CD4-positive, alpha-beta T cell treated with Interleukin-6 at 100 ng/mL for 8 hours (primary cell): ENCODE measurements at places on chromosomes 1 and 21.
A peak's percentile ranks its signal among the peaks of the same experiment; 100 is the strongest.

GRCh38 chr1:35588197-35588910, 15.2 kb downstream of the TFAP2E start:
- no peak for DNase-seq

DNA sequence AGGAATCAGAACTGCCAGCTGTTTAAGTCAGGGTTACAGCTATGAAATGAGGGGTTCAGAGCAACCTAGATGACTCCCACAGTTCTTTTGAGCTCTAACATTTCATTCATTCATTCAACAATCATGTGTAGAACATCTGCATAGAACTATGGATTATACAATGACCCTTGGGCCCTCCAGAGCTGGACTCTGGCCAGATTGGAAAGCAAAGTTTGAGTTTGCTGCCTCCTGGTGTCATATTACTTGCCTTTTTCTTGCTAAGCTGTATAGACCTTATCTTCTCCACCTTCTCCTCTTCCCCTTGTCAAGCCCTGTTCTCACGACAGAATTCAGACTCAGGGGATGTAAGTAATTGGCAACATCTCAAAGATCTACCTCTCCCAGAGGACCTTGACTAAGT, 4.0 kb downstream of the CASQ2 start:
- no peak for DNase-seq

GRCh38 chr1:209803568-209803967, 2.4 kb downstream of the IRF6 start:
- no peak for DNase-seq

GRCh38 chr1:33249422-33249821, 6.9 kb upstream of the ZNF362 start:
- no peak for DNase-seq

- DNase-seq, result peak; percentile 62
These were observed 1.6 kb downstream of the SPEN start for GRCh38 chr1:15848929-15849774.

DNA sequence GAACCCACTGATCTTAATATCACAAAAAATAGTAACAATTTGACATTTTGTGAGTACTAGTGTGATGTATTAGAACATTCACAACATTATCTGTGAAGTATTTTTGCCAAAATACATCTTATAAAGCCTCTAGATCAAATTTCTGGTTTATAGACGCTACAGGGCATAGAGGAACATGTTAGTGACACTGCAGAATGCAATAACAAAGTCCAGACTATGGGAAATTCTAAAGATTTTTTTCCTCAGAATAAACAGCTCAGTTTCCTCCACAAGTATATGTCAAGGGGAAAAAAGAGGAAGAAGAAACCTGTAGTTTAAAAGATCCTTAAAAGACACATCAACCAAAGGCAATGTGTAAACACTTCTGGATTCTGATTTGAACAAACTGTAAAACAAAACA, 26.4 kb upstream of the MROH9 start:
- no peak for DNase-seq

DNA sequence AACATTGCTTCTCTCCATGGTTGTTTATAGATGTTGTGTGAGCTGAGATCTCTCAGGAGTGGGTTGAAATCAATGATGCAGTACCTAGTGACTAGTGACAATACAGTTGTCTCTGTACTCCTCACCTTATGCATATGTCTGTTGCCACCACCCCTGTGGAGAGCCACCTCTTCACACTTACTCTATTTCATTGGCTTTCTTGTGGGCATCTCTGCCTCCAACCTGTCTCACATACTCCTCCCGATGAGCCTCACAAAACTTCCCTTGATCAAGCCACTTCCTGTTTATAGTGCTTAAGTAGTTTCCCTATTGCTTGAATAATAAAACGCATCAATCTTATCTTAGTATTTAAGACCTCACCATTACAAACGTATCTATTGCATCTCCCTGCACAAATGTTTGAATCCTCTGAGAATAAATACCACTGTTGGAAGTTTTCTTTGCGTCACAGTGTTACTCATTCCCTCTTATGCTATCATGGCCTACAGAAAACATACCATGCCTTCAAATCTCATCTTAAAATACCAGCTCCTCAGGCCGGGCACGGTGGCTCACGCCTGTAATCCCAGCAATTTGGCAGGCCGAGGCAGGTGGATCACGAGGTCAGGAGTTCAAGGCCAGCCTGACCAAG, 54.7 kb upstream of the GREM2 start:
- DNase-seq, result peak; percentile 37

GRCh38 chr1:95067568-95067967, 5.2 kb downstream of the ALG14 start:
- DNase-seq, result no peak

GRCh38 chr1:98048751-98049325, 128.0 kb upstream of the DPYD start:
- DNase-seq, result no peak

DNA sequence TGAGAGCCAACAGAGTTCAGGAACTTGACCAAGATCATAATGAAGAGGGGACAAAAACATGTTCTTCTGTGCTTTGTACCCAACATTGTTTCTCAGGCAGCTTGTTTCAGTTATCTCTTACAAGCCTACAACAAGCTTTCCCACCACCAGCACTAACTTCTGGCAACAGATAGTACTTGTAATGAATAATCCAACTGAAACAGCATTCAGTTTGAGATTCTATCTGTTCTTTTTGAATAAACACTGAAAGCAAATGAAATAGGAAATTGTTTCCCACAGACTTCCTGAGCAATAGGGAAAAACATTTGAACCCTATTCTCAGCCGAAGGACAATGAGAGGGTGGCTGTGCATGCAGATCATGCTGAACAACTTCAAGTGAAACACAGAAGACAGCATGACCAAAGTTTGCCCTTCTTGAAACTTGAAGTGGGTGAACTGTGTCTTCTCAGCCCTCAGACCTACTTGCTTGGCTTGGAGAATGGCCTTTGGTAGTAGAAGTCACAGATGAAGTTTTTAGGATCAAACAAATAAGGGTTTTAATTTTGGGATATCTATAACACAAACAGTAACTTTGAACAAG, 11.2 kb upstream of the HOOK1 start:
- DNase-seq, result no peak

- no peak for DNase-seq
These were observed 286.7 kb downstream of the BACH1 start for GRCh38 chr21:29585462-29585861.

- no peak for DNase-seq
These were observed 41.0 kb downstream of the DEGS1 start for GRCh38 chr1:224223819-224224714.

DNA sequence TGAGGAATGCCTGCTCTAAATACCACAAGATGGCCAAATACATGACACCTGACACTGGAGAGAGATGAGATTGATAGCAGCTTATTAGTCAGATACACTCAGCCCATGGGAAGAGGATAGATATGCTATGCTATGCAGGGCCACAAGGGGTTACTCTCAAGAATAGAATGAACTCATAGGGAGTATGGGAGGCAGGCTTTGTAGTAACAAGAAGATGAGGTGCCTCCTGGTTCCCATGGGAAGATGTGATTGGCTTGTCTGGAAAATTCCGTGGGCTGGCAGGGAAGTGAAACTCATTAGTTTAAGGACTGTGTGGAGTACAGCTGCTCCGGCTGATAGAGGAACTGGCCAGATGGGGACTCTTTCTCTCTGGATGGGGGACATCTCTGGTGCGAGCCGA, 16.5 kb downstream of the CCDC30 start:
- DNase-seq, result no peak

- no peak for DNase-seq
These were observed 15.6 kb downstream of the HLX start for GRCh38 chr1:220894924-220895256.

- no peak for DNase-seq
These were observed 436.5 kb upstream of the VAMP3 start for GRCh38 chr1:7334475-7335035.

DNA sequence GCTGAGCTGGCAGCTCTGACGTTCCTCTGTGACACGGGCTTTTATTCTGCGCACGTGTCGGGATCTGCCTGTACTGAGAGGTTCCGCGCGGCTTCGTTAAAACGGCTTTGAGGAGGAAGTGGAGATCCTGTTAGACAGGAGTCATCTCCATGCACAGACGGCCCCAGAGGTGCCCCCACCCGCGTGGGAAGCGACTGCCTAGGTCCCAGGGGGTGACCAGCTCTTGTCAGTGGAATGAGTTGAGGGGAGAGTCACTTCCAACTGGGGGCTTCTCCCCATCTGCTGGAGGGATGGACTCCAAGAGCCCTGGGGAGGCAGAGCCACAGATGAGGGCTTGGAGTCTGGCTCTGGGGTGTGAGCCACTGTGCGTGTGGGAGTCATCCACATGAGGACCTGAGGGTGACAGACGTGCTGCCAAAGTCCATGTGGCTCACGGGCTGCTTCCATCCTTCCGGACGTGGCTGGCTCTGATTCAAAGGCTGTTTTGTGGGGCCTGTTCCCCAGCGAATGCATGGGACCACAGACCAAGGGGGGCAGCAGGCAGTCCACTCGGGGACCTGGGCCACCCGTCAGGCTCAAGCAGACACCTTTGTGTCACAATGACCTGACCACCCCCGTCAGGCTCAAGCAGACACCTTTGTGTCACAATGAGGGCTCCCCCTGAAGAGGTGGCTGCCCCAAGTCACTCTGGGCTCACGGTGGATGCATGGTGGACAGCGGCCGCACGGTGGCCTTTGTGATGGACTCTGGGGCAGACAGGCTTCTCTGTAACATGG, 26.8 kb downstream of the PTTG1IP start:
- peak; percentile 27 for DNase-seq

- no peak for DNase-seq
These were observed 20.7 kb downstream of the LRRC8D start for GRCh38 chr1:89841507-89841906.

DNA sequence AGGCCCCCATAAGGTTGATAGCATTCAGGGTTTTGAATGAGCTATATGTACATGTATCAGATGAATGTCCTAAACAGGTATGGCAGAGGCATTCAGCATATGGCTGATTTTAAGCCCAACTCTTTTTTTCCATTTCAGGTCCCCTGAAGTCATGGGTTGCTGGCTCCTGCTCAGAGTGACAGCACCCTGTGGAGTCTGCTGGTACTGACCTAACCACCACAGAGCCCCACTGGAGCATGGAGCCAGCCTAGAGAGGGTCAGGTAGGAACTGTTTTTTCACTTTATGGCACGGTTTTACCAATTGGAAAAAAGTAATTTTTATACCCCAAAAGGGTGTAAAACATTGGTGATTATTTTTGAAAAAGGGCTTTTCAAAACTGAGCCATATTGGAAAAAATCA, 82.5 kb upstream of the MPC2 start:
- DNase-seq, result no peak

- peak; percentile 78 for DNase-seq
These were observed 21.3 kb downstream of the RRP1 start for GRCh38 chr21:43810505-43811261.

- no peak for DNase-seq
These were observed 62.8 kb downstream of the SLC66A1 start for GRCh38 chr1:19374926-19375325.

- DNase-seq, result no peak
These were observed 17.7 kb upstream of the A3GALT2 start for GRCh38 chr1:33338440-33339211.

- DNase-seq, result no peak
These were observed 202.2 kb upstream of the NFIA start for GRCh38 chr1:60880202-60880601.

DNA sequence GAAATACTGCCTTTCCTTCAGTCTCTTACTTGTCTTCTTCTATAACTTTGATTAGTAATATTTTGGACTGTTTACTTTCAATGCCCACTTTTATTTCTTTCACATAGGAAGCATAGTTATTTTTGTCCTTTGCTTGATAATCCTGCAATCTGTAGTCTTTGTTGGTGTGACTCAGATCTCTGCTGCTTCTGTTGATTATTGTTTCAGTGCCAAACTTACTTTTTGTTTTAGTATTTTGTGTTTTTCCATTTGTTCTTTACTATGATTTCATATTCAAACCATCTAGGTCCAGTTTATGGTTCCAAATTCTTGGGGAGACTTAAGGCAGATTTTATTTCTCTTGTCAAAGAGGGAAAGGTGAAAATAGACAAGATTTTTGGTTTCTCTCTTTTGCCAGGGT, 399.9 kb downstream of the HLX start:
- DNase-seq, result no peak

GRCh38 chr1:221625026-221625425, 116.9 kb downstream of the DUSP10 start:
- no peak for DNase-seq

DNA sequence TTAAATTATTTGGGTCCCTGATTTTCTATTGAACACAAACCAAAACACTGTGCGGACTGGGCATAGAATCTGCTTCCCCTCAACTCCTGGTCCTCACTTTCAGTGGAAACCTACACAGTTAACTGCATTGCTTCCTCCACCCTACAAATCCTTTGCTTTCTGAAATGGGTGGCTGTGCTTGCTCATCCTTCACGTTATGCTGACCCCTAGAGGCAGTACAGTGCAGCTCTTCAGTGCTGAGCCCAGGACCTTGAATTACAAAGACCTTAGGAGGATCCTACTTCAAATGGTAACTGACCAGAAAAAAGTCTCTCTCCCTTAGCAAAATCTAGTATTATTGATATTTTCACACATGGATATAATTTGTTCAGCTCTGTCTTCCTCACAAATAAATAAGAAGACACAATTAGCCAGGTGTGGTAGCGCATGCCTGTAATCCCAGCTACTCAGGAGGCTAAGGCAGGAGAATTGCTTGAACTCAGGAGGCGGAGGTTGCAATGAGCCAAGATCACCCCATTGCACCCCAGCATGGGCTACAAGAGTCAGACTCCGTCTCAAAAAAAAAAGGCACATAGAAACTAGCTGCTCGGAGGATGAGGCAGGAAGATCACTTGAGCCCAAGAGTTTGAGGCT, 63.4 kb upstream of the L1TD1 start:
- DNase-seq, result peak; percentile 24

GRCh38 chr1:182676274-182676673, 8.1 kb downstream of the RGS8 start:
- DNase-seq, result no peak

- DNase-seq, result peak; percentile 11
These were observed 46.6 kb downstream of the FCRL5 start for GRCh38 chr1:157505481-157506272.

GRCh38 chr1:178684542-178685000, 40.5 kb upstream of the RALGPS2 start:
- no peak for DNase-seq

- DNase-seq, result no peak
These were observed 455.5 kb downstream of the PLPP3 start for GRCh38 chr1:56123826-56124225.

GRCh38 chr1:5645135-5645399, 347.2 kb downstream of the NPHP4 start:
- no peak for DNase-seq

DNA sequence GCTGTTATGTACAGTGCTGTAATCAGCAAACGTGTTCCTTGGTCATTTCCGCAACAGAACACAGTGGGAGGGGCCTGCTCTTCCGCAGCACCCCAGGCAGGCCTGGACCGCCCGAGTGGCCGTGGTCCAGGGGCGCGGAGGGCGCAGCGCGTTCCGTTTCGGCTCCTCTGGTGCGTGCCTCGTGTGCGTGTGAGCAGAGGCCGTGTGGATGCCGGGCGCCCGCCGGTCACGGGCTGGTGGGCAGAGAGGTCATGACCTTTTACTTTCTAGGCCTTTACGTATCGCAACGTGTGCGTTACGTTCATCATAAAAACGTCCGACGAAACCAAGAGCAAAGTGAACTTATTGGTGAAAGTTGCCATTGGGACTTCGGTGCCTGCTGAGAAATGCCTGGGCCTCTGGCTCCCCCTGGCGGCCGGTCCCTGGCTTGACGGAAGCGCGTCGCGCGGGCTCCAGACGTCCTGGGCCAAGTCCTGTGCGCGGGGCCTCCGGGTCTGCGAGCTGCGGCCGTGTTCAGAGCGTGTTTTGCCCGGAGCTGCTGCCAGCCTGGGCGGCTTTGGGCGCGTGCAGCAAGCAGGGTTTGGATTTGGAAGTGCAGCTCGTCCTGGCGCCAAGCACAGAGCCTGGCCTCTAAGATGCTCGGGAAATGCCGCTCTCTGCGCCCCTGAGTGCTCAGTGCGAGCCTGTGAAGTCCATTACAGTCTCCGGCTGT, 34.4 kb downstream of the COL18A1 start:
- peak; percentile 82 for DNase-seq
